Skeletal muscle tissue (tissue), 5 donors: ENCODE measurements at places on chromosomes 3 and 15. TPM values are rescaled to one million over a fixed set of nuclear protein-coding genes. Genes with fewer than 3 reads are reported as not detected.

DVL3 gene
- total RNA-seq, result 23.5 TPM

PLXNB1 gene
- total RNA-seq, result 11.5 TPM

NXPE3 gene
- 11.0 TPM for total RNA-seq

CCDC191 gene
- total RNA-seq, result 1.6 TPM
